ENCODE measurements at places on chromosomes 3 and 15.
A peak's percentile ranks its signal among the peaks of the same experiment; 100 is the strongest.

- peak; percentile 76 for DNase-seq
Observed at GRCh38 chr3:127652246-127652995, 20.3 kb upstream of the ABTB1 start.

DNA sequence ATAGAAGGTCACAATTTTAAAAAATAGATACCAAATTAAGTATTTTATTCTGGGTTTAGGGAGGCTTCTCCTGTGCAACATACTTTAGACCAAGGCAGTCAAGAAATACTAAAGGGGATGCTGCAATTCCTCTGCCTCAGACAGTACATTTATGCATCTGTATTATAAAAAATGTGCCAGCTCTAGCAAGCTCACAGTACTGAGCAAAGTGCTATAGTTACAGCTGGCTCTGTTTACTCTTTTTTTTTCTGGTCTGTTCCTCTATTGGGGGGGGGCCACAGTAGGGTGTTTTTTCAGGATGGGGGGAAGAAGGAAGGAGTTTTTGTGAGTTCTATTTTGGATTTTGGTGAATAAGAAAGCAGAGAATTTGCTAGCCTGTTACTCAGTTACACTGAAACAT lies 185.0 kb downstream of the TIGIT start:
- DNase-seq, result no peak

DNA sequence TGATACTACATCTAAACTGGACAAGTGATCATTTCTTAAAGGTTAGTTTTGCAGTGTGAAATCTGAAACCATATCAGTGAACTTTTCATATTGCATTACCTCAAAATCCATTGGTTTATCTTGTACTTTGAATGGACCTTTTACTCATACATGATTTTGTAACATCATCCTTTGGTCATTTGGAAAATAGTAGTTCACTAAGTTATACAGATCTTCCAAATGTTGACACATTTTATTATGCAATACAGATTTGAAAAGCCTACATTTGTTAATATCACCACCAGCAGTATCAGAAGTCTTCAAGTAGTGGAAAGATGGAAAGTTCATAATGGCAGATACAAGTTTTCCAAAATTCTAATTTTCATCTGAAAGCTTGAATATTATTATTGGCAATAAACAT lies 64.0 kb upstream of the CDV3 start:
- DNase-seq, result no peak

DNA sequence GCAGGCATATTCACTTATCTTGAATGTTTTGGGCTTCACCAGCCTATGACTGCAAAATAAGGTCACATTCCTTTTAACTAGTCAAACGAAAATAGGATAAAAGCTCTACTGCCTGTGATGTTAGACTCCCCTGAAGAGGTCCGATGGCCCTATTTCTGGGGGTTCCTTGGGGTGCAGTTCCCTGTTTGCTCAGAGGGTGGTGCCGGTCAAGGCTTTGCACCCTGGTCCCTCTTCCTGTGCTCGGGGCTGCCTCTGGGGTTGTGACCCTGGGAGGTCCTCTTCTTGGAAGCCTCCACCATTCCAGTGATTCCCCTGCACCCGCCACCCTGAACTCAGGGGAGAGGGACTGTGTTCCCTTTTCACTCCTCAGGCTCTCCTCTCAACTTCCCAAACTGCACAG lies 86.7 kb upstream of the ANKRD34C start:
- no peak for DNase-seq

GRCh38 chr3:72309661-72310418 lies 524.9 kb upstream of the PROK2 start:
- DNase-seq, result no peak

DNA sequence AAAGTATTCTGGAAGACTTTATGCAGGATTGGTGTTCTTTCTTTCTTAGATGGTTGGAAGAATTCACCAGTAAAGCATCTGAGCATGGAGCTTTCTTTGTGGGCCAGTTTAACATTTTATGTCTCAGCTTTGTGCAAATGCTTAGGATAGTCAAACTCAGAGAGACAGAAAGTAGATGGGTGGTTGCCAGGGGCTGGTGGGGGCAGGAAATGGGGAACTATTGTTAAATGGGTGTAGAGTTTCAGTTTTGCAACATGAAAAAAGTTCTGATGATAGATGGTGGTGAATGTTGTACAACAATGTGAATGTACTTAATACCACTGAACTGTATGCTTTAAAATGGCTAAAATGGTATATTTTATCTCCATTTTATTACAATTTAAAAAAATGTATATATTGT lies 24.8 kb downstream of the SPCS1 start:
- no peak for DNase-seq

DNA sequence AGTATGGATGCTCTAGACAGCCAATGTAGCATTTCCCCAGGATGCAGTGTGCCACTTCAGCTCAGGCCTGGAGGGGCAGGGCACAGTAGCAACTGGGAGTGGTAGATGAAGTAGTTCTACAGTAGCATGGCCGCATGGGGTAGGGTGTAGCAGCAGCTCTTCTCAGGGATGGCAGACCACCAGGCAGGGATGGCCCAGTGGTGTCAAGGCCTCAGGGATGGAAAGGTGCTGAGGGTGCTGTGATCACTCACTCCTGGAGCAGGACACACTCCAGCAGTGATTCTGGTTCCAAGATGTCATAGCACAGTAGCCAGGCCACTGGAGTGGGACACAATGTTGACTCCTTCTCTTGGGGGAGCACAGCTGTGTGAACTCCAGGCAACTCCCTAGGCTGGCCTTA lies 210.9 kb upstream of the LYSMD4 start:
- no peak for DNase-seq

- no peak for DNase-seq
Observed at GRCh38 chr15:57253500-57253899, 122.8 kb upstream of the CGNL1 start.

DNA sequence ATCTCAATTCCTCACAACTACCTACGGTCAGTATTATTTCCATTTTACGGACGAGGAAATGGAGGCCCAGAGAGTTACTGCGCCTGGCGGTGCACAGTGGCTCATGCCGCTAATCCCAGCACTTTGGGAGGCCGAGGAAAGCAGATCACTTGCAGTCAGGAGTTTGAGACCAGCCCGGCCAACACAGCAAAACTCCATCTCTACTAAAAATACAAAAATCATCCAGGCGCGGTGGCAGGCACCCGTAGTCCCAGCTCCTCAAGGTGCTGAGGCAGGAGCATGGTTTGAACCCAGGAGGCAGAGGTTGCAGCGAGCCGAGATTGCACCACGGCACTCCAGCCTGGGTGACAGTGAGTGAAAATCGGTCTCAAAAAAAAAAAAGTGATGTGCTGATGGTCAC lies 187.3 kb downstream of the XXYLT1 start:
- no peak for DNase-seq

DNA sequence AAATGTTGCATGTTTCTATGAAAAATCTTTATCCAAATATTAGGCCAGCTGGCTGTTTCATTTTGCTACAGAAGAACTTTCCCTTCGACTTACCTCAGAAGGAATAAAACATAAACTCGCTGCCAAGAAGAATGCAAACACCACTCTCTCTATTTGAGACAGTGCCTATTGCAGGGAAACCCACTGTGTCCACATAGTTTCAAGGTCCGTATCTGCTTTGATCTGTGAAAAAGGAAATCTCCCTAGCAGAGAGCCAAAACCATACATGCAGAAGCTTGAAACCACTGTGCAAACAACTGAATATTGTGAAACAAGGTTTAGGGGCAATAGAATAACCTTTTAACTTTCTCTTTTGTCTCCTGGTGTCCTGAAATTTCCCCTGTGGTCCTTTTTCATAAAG lies 35.0 kb upstream of the CAPN7 start:
- DNase-seq, result no peak

GRCh38 chr3:169676925-169677537 lies 13.5 kb upstream of the MECOM start:
- no peak for DNase-seq

GRCh38 chr15:72272213-72272996 lies at the start of gene PARP6:
Gene PARP6 (minus strand): TSS chr15:72272554. CDS start chr15:72267477, 5,077 bp downstream.
- DNase-seq, result peak; percentile 100

- no peak for DNase-seq
Observed at GRCh38 chr3:179801263-179801662, 148.4 kb downstream of the USP13 start.

- DNase-seq, result no peak
Observed at GRCh38 chr15:99526671-99527070, 39.1 kb upstream of the MEF2A start.

- DNase-seq, result peak; percentile 40
Observed at GRCh38 chr15:89654301-89654761, 936 bp downstream of the KIF7 start.

DNA sequence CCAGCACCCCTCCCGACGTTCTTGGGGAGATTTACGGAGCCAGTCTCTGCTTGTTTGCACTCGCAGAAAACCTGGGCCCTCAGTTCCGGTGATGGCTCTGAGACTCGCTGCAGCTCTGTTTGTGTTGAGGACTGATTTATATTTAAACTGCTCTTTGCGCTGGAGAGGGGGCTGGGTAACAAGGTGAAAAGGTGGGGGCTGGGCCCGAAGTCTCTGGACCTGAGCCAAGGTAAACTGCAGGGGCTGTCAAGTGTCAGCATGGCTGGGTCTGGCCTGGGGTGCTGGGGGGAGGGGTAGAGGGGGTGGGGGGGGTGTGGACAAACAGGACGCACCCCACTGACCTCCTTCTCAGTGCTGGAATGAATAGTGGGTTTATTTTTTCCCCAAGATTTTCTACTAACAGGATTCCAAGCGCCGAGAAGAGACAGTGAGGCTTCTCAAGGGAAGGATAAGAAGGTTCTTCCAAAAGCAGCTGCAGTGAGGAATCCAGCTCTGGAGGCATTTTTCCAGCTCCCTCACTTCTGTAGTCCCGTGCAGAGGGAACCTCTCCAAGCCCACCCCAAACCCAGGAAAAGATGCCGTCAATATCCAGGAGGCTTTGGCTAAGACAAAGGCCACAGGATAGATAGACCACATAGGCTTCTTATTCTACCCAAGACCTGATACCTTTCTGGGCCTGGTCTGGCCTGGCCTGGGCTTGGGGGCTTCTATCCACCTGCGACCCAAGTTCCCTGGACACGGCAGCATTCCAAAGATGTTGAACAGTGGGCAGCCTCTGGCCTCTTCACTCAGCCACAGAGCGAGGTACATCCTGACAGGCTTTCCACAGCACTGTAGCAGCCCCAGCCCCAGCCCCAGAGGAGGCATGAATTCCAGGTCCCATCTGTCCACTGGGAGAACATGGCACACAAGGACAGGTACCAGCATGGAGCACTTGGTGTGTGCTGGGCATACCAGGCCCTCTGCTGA lies 938 bp upstream of the SLCO2A1 start:
- no peak for DNase-seq

GRCh38 chr15:95293456-95294031 lies 1037.0 kb upstream of the NR2F2 start:
- DNase-seq, result no peak

DNA sequence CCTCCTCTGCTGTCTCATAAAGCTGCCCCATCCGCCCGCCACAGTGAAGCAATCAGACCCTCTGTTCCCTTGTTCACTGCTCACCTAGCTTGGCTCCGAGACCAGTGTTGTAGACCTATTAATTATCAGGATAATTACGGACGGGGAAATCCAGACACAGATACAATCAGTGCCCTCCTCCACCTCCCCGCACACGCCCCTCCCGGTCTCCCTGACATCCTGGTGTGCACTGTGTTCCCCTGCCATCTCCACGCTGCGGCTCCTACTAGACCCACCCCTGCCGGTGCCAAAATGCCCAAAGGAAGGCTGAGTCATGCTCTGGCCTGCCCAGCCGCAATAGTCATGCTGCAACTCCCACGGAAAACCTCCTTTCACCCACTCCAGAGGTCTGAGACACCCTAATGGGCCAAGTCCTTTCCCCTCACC lies 277.3 kb upstream of the TLE3 start:
- peak; percentile 76 for DNase-seq

GRCh38 chr3:121581691-121582090 lies 11.5 kb upstream of the FBXO40 start:
- DNase-seq, result no peak

DNA sequence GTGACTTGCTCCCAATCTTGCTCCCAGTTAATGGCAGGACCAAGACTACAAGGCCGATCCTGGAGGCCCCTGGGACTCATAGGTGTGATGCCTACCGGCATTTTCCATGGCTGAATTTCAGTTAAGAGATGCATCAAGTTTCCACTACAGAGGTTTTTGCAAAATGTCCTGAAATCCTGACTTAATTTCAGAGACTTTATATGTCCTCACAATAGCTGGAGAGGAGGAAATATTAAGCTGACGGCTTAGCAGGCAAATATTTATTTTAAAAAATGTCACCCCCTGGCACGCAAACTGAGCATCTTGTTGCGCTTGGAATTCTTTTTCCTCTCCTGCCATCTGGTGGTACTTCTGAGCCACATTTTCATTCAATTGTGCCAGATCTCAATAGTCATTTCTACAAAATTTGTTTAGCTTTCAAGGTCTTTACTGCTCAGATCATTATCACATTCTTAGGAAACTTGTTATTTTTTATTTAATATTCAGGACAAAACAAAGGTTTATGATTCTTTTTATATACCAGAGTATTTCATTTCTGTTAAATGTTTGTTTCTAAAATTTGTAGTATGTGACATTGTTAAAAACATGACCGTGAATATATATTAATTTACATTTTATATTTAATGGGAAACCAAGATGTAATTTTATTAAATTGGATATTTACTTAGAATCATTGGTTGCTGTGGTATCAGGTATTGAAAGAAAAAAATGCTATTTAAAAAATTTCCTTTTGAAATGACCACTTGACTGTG lies 189.2 kb upstream of the THRB start:
- DNase-seq, result no peak

- DNase-seq, result no peak
Observed at GRCh38 chr3:115233021-115233420, 85.9 kb upstream of the ZBTB20 start.
